ENCODE measurements at places on chromosomes 5 and 9.

- DNase-seq: no peak
Measured at GRCh38 chr9:130034570-130034969, 8.4 kb downstream of the FNBP1 start.

DNA sequence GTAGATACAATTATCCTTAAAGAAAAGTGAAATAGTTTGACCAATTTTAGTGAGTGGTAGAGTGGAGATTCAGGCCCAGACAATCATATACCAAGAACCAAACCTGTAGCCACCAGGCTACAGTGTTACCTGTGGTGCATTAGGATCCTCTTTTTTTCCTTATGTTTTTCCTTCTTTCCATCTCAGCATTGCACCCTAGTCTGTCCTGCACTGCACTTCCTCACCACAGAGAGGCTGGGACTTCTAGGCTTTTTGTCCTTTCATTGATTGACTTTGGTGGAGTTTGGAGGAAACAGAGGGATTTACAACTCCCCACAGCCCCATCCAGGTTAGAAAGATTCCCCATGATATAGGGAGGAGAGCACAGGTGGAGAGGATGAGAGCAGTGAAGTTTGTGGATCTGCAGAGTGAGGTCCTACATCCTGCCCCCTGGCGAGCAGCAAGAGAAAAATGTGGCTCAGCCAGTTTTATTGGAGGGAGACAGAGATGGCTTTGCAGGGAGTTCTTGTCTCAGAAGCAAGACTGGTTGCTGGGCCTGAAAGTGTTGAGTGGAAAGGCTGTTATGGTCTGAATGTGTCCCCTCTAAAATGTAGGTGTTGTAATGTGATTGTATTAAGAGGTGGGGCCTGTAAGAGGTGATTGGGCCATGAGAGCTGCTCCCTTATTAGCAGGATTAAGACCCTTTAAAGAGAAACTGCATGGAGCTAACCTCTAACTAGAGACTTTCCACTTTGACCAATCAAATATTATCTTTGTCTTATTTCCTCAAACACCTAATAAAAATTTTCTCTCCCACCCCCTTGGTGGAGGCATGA is 36.2 kb downstream of the KIF4B start:
- DNase-seq: no peak

- peak; percentile 10 for DNase-seq
Measured at GRCh38 chr9:75892216-75892911, 1.9 kb downstream of the PCSK5 start.

GRCh38 chr5:1104327-1105006 is 7.4 kb downstream of the SLC12A7 start:
- DNase-seq: no peak

- peak; percentile 65 for DNase-seq
Measured at GRCh38 chr5:71601222-71602026, 14.3 kb downstream of the MCCC2 start.

DNA sequence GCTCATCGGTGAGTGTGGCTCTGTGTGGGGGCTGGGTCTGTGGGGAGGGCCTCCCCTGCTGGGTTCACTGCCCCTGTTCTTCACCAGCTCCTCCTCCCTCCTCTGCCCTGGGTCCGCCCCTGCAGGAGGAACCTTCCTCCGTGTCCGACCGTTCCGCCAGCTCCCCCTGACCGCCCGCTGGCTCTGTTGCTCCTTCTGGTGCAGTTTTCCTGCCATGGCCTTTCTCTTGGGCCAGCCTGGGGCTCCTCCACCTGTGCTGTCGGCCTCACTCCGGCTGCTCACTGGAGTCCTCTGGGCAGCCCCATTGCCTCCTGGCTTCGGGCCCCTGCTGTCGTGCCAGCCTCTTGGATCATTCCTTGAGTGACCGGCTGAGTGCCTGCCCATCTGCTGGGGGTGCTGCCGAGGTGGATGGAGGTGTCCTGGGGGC is 12.3 kb downstream of the RNU6ATAC start:
- DNase-seq: no peak
